ENCODE measurements at places on chromosomes 4 and X.

DNA sequence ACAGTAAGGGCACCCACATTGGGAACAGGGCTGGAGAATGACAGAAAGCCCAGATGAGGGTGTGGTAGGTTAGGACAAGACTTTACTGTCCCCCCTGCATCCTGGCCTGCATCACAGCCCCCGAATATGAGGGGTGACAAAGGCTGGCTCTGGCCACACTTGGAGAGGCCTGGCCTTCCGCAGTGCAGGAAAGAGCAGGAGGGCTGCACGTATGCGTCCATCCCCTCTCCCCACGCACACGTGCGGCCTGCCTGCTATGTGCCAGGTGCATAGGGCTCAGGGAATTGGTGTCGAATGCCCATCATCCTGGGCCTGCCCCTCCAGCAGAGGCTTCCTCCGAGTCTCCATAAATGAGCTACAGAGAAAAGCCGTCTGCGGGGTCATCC, 80.5 kb downstream of the ABLIM2 start:
- no peak for DNase-seq

- DNase-seq = no peak
Observed at GRCh38 chr4:166077782-166078181, 204.7 kb downstream of the TLL1 start.

DNA sequence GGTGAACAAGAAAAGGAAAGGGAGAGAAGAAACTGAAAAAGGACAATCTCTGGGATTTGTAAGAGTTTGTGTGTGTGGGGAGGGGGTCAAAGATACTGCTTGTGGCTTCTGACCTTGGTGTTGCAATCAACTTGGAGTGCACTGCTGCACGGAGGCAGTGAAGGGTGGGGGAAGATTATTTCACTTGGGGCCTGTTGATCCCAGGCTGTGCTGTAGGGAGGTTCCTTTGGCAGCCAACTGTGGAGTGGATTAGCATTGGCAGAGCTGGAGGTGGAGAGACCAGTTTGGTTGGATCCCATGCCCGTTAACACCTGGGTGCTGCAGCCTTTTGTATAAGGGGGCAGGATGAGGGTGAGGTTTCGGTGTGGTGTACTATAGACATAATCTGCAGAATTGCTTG, 38.2 kb downstream of the AFF1 start:
- peak; percentile 49 for DNase-seq

DNA sequence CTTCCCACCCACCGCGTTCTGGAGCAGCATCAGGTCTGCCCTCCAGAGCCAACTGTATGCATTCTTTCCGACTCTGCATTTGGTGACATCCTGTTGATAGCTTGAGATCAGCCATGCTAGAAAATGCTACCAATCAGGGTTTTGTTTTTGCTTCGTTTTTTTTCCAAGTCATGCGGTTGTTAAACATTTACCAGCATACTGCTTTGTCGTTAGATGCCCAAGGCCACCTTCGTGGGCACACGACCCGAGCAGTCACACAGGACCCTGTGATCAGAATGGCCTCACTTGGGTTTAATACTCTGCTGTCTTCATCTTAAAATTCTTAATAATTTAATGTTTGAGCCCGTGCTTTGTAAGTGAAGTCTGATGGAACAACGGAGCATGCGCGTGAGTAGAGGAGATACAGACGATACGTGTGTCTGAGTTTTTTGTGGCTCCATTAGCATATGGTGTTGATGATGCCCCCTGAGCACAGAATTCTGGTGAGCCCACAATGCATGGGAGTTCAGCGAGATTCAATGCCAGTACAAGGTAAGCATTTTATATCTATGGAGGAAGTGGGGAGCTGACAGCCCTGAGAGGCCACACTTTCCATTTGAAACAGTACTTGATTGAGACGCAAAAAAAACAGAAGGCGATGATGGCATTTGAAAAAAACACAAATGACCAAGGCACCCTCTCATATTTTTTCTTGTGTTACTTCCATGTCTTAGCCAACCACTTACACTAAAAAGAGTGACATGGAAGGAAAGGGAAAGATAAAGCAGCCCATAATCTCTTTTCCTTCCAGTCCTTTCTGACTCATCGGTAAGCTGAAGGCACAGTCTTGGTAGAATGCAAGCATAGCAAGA, 323.6 kb downstream of the BCOR start:
- peak; percentile 8 for DNase-seq

GRCh38 chr4:89879215-89879614, 15.4 kb upstream of the MMRN1 start:
- no peak for DNase-seq

- DNase-seq = no peak
Observed at GRCh38 chr4:123649645-123650391, 253.2 kb downstream of the SPRY1 start.

DNA sequence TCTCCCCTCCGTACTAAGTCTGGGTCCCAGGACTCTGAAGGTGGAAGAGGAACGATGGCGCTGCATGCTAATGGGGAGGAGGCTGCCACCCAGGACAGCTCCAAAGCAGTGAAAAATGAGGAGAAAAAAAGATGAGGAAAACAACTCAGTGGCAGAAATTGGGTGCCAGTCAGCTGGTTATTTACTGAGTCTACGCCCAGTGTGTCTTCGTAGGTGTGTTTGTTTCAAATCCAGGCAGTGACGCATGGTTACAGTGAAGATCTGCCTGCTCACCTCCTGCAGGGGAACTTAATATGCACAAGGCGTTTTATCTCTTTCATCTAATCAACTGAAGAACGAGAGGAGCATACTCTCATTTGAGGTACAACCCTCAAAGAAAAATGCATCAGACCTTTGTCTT, 70.9 kb upstream of the FBXW7 start:
- no peak for DNase-seq

DNA sequence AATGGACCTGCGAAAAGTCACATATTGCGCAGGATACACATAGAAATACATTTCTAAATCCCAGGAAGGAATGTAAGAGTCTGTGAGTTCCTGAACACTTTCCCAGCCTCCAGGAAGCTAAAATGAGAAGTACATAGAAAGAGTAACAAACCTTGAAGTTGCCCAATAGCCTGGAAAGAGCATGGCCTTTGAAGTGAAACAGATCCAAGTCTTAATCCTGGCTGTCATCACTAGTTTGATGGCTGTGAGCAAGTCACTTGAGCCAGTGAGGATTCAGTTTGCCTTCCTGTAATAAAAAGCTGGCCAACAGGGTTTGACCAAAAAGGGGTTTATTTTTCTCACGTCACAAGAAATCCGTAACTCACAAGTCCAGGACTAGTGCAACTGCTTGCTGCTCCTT, 69.8 kb downstream of the ARHGEF38 start:
- DNase-seq = no peak

DNA sequence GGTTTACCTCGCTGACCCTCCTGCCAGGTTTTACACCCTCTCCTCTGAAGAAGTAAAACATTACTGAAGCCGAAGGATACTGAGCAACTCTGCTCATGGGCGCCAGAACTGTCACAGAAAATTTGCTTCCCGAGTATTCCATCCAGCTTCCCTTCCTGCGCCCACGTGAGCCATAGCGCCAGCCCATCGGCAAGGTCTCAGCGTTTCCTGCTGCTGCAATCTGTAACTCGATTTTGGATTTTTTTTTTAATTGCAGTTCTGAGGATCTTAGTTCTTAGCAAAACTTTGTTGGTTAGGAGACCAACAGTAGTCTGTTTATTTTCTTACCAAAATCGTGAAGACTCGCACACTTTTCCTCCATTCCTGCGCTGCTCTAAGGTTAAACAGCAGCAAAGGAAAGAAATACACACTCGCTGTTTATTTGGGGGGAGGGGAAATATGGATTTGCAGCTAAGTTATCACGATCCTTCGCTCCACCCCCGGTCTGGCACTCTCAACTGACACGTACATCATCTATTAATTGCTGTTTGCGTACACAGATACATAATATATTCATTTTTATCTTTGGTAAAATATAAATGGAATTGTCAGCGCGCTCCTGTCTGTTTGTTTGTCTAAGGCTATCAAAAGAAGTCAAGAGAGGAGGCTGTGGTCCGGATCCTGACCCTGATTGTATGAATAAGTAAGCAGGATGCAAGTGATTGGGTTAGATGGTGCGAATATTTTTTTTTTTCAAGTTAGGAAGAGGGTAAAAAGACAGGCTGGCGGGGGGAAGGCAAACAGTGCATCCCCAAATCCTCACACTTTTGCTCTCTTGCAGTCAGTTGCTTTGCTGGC, at the start of gene TLL1:
Gene TLL1 (plus strand): TSS at position 777 of the 837 bp plus-strand sequence. CDS start 668 bp downstream, outside the sequence.
- no peak for DNase-seq

DNA sequence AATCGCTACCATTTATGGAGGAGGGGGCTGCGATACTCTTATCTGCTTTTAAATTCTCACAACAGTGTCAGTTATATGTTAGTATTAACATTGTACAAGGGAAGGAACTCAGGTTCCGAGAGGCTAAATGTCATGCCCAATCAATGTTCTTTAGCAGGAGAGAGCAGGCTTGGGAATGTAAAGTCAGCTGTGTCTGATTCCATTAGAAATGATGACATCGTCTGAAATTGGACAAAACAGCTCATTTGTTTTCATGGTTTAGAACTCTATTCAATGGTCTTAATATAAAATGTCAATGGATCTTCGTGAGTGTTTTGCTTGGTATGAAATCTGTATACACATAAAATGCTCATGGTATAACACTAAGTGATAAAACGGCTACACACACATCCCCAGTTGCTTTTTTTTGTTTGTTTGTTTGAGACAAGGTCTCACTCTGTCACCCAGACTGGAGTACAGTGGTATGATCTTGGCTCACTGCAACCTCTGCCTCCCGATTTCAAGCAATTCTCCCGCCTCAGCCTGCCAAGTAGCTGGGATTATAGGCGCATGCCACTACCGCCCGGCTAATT, 11.9 kb upstream of the SH3KBP1 start:
- DNase-seq = no peak

- DNase-seq = no peak
Observed at GRCh38 chr4:79563219-79563618, 155.2 kb upstream of the GK2 start.

DNA sequence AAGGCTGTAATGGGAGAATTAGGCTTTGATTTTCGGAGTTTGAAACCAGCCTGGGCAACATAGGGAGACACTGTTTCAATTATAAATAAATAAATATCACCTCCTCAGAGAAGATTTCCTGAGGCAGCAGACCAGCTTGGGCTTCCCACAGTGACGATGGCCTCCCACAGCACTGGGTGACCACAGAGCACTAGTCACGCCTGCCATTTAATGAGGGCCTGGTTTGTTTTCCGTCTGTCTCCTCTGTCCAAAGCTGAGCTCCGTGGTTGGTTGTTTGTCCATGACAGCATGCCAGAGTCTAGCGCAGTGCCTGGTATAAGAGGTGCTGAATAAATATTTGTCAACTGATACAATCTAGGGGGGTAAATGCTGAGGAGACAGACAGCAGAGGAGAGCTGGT, 10.4 kb upstream of the PDGFRA start:
- DNase-seq = no peak

DNA sequence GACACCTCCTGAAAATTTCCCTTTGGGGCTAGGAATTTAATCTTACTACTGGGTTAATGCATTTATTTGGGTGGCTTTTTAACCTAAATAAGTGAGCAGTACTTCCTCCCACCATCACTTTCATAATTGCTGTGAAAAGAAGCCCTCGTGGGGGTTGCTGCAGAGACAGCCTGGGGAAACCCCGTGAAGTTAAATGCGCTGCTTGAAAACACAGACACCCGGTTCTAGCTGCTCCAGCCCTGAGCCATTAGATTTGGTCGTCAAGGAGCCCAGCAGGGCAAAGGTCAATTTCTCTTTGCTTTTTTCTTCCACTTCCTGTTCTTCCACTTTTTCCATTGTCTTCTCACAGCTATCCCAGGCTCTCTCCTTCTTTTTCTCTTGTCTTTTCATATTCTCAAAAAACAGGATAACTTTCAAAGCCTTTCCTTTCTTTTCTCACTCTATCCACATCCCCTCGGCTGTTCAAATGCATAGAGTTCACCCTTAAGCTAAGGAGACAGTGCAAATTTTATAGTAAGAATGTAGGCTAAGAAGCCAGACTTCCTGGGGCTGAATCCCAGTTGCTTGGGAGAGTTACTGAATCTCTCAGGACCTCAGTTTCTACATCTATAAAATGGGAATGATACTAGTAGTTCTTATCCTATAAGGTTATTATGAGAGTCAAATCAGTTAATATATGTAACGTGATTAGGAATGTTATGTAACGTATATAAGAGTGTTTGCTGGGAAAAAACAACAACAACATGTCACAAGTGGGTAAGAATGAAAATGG, 91.5 kb upstream of the ZNF827 start:
- DNase-seq = no peak

DNA sequence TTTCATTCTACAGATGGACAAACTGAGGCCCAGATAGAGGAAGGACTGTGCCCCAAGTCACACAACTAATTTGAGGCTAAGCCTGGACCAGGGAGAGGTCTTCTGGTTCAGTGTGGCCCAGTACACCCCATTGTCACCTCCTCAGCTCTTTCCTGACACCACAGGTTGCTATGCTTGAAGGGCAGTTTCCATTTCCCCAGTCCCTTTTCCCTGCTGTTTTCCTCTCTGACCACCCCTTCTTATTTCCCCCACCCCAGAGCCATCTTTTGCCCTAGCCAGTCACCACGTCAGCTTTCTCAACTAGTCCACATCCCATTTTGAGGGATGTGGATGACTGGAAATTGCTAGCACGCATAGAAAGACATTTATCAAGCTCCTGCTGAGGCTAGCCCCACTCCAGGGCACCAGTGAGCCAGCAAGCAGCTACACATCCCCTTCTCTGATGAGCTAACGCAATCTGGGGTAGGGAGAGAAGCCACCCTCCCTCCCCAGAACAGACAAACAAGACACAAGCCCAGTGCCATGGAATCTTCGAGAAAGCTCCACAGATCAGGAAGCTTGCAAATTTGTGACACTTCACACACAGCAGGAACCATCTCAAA, 1.3 kb downstream of the GABRE start:
- DNase-seq = no peak
